ENCODE measurements at places on chromosomes 11 and 22.

GRCh38 chr22:50267591-50268390 is 2.4 kb downstream of the MAPK11 start:
- DNase-seq, result peak; percentile 65

DNA sequence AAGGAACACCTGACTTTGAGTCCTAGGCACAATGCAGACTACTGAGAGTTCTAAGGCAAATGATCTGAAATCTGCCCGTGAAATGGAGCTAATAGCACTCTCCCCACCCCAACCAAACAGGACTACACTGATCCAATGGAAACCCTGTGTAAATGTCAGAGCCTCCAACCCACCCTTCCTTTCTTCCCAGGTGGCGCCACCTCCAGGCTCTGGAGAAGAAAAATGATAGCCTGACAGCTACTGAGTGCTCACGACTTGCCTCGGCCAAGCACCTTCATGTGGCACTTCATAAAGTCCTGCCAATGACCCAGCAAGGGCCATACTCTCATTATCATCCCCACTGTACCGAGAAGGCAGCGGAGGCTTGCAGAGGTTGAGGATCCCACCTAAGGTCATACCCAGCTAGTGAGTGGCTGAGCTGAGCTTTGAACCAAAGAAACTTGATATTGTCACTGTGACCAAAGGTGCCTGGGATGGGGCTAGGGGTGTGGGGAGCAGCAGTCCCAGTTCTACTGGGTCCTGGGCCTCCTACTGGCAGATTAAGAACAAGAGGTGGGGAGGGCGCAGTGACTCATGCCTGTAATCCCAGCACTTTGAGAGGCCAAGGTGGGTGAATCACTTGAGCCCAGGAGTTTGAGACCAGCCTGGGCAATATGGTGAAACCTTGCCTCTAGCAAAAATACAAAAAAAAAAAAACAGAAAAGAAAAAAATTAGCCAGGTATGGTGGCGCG is 20.5 kb downstream of the TST start:
- DNase-seq, result no peak

- no peak for DNase-seq
Measured at GRCh38 chr11:99200720-99201119, 180.0 kb downstream of the CNTN5 start.

- DNase-seq, result no peak
Measured at GRCh38 chr11:41713030-41713429, 253.6 kb upstream of the LRRC4C start.

DNA sequence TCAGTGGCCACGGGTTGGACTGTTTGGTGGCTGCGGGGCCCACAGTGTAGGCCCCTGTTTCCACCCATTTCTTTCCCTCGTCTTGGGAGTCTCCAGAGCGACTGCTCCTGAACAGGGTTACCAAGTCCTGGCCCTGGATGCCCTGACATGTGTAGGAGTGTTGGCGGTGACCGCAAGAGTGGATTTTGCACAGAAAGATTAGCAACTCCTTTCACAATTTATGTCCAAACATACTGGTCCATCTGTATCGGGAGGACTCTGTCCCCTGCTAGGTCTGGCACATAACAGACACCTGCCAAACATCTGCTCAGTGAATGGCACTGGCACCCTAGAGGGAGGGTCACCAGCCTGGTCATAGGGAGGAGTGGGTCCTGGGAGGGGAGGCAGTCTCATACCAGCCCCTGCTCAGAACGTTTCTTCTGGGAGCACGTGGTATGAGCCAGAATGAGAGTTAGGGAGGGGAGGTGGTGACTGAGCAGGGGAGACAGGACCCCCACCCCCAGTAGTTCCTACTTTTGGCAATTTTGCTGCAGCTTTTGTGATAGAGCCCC is 3.4 kb upstream of the APOA1 start:
- no peak for DNase-seq

- DNase-seq, result no peak
Measured at GRCh38 chr22:16936625-16937024, 71.4 kb downstream of the GAB4 start.

GRCh38 chr11:112881461-112881860 is 79.8 kb upstream of the NCAM1 start:
- no peak for DNase-seq

- DNase-seq, result no peak
Measured at GRCh38 chr22:45768490-45768889, 96.9 kb downstream of the ATXN10 start.

DNA sequence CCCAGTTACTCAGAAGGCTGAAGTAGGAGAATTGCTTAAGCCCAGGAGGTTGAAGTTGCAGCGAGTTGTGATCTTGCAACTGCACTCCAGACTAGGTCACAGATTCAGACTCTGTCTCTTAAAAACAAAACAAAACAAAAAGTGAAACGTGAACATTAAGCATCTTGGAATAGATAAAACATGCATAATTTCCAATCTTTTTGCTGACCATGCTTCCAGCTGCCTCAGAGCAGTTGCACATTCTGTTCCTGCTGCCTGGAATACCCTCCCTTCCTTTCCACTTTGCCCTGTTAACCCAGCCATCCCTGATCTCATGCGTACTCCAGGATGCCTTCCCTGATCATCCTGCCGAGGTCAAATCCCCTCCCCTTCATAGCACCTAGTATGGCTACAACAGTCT is 718 bp upstream of the CCDC88B start:
- no peak for DNase-seq

- DNase-seq, result no peak
Measured at GRCh38 chr11:104443387-104443786, 279.4 kb upstream of the PDGFD start.

- no peak for DNase-seq
Measured at GRCh38 chr11:76676636-76677457, 6.3 kb upstream of the LRRC32 start.

GRCh38 chr11:122709039-122709760 is 53.7 kb downstream of the UBASH3B start:
- no peak for DNase-seq

GRCh38 chr22:40426594-40427333 is 56.4 kb downstream of the SGSM3 start:
- DNase-seq, result no peak

GRCh38 chr11:64604458-64605243 is 13.6 kb downstream of the SLC22A12 start:
- DNase-seq, result no peak

DNA sequence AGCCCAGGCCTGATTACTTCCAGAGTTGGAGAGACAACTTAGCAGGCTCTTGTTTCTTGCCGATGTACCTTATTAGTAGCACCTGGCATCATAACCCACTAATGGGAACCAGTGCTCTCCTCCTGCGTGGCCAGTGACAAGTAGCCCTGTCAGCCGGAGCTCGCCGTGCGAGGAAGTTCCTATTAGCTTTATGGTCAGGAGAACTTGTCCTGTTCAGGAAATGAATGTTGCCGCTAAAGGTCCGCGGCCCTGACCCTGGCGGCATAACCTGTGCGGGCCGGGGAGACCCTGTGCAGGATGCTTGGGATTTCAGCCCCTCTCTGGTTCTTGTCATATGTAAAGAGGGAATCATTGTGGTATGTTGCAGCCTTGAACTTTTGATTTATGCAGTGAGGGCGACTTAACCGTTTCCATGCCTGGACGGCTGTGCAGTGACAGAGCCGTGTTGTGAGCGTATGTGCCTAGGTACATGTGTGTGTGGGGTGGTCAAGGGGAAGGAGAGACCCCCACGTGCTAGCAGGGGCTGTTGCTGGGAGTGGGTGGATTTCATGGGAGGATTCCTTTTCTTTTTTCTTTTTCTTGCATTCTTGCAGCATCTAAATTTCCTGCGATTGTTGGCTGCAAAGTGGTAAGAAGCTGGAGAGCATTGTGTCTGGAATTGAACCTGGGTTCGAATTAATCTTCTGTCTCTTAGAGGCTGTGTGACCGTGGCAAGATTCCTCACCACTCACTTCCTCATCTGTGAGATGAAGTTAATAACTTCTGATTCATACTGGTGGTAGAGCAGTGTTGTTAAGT is 15.2 kb downstream of the ZBTB16 start:
- no peak for DNase-seq

GRCh38 chr22:24758164-24758799 is 16.2 kb downstream of the PIWIL3 start:
- DNase-seq, result peak; percentile 70

DNA sequence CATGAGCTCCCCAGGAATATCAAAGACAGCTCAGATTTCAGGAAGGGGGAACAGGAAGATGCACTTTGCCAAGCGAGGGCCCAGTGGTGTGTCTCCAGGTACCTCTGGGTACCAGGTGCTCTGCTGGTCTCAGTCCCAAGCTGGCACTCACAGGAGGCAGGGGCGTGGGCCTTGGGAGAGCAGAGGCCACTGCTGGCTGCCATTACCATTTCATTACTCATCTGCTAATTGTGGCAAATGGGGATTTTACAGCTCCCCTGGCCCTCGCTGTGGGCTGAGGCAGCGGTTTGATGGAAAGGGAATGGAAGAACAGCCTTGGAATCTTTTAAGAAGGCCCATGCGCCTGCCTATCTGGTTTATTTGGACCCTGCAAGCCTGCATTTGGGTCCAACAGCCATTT is 192.0 kb upstream of the NAV2 start:
- DNase-seq, result no peak

DNA sequence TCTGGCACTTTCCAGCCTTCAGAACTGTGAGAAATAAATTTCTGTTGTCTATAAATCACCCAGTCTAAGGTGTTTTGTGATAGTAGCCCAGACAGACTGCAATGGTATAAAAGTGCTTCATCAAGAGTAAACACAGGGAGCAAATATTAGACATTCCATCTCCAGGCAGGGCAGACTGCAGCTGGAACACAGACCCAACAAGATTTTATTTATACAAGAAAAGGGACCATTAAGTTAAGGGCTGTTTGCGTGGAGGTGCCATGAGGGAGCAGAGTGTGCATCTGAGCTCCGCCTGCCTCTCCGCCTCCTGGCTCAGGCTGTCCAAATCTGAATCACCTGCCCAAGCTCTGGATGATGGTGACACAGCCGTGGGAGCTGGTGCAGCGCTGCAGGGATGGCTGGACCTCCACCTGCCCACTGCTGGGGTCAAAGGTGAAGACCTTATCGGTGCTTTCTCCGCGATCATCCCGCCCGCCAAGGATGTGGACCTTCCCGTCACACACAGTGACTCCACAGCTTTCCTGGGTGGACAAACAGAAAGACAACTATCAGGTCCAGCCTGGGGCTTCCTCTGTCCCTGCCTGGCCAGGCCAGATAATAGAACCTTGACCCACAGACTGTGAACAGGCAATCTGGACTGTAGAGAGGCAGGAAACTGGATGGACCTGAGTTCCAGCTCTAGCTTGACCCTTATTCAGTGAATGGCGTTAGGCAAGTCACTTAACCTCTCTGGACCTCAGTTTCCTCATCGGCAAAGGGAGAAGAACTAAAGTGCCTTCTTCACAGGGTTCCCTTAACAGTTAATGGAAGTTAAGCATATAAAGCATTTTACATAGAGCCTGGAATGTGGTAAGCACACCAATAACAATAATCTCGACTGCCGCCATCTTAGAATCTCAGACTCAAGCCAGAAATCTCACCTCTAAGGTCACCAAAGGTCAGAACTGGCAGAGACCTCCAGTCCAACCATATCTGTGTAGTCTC is 10.5 kb downstream of the KLHL35 start:
- no peak for DNase-seq

- no peak for DNase-seq
Measured at GRCh38 chr11:94948070-94948617, 25.2 kb downstream of the CWC15 start.

- no peak for DNase-seq
Measured at GRCh38 chr22:23122216-23122957, 19.4 kb downstream of the RSPH14 start.

- no peak for DNase-seq
Measured at GRCh38 chr11:111329306-111330204, 31.2 kb downstream of the POU2AF3 start.

- no peak for DNase-seq
Measured at GRCh38 chr22:47550524-47551430, 788.3 kb downstream of the TBC1D22A start.

DNA sequence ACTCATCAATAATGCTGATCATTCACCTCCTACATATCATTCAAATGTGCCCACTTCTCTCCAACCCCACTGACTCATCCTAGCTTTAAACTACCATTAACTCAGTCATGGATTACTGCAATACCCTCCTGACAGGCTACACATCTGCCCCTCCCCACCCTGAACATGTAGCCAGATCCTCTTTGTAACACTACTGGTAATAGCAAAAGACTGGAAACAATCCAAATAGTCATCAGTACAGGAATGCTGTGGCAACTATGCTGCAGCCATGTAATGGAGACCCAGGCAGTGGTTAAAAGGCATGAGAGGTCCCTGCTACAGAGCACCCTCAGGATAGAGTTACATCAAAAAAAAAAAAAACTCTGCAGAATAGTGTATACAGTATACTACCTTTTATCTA is 16.6 kb downstream of the SLC43A3 start:
- no peak for DNase-seq

DNA sequence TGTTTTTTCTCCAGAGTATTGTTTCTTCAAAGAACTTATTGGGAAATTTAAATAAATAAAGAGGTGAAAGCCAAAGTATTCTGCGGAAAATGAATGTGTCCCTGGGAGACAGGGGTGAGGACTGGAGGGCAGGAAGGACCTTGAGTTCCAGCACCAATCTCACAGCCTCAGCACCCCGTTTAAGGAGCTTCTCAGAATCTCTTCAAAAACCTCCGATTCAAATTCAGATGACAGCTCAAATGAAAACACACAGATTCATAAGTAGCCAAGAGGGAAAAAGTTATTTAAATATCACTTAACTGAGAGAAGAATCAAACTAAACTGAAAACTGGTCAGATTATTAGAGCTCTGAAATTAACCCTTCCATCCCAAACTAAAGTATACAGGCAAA is 12.5 kb downstream of the MTMR2 start:
- DNase-seq, result no peak

DNA sequence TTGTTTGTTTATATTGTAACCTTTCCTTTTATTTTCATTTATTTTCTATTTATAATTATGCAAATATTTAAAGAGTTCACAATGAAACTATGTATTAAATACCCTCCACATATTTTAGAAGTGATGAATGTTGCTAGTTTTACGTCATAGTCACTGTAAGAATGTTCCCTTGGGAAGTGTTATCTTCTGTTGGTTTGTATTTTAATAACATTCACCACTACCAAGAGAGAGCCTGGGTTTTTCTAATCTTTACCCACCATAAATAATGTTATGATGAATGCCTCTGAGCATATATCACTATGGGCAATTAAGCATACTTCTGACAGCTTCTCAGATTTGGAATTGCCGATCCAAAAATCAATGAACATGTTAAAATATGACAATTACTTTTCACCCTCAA is 80.7 kb downstream of the GGT1 start:
- DNase-seq, result no peak

GRCh38 chr11:119418759-119419158 is 4.2 kb downstream of the THY1 start:
- no peak for DNase-seq

GRCh38 chr11:61053191-61053590 is 49.1 kb upstream of the CD5 start:
- DNase-seq, result peak; percentile 43

- DNase-seq, result peak; percentile 84
Measured at GRCh38 chr22:49992921-49993648, 19.5 kb downstream of the IL17REL start.

GRCh38 chr22:39748877-39749276 is 144.7 kb downstream of the ENTHD1 start:
- DNase-seq, result no peak

DNA sequence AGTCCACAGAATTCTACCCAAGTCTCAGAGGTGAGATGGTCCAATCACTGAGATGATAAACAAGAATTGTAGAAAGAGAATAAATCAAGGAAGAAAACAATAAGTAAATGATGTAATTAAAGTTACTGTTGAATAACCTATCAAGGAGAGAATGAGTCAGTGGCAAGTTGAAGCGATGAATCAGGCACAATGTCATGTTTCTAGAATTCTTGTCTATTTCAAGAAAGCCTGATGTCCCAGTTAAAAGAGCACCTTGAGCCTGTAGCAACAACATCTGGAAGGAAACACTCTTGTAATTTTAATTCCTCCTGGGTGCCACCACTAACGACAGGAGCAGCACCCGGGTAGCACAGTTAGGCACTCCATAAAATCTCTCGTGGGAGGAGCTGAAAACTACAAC is 67.9 kb upstream of the SLC35C1 start:
- DNase-seq, result no peak

All from CD4-positive, alpha-beta T cell treated with Interleukin-17A for 4 hours (primary cell).